ENCODE measurements at places on chromosomes 5 and 9.
A peak's percentile ranks its signal among the peaks of the same experiment; 100 is the strongest.

DNA sequence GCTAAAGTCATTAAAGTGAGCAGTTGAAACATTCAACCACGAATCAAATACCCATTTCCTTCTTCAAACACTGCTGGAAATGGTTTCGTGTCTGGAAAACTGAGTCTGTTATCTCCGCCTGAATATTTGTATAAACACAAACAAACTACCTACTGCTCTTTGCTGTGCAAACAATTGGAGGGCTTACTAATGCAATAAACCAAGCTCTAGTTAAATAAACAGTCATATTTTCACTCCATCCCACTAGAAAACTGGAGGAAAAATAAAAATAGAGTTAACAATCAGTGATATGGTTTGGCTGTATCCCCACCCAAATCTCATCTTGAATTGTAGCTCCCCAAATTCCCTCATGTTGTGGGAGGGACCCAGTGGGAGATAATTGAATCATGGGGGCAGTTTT lies 397.6 kb downstream of the RASEF start:
- DNase-seq: no peak

DNA sequence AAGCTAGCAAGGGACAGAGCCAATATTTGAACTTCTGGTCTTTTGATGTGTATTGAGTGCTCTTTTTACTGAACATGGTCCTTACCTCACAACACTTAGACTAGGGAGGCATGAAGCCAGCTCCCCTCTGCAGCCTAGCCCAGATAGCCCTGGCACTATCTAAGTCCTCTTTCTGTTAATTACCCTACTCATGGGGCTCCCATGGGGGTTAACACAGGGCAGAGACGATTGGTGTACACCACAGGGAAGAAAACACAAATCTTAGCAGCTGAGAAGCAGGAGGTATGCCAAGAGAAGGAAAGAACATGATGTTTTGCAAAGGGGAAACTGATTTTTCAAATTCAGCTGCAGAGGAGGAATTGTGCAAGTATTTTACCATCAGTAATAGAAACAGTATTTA lies 383.8 kb downstream of the TMEM232 start:
- DNase-seq: no peak

- DNase-seq: peak; percentile 19
These were observed 120.4 kb upstream of the CPEB4 start for GRCh38 chr5:173767574-173768266.

DNA sequence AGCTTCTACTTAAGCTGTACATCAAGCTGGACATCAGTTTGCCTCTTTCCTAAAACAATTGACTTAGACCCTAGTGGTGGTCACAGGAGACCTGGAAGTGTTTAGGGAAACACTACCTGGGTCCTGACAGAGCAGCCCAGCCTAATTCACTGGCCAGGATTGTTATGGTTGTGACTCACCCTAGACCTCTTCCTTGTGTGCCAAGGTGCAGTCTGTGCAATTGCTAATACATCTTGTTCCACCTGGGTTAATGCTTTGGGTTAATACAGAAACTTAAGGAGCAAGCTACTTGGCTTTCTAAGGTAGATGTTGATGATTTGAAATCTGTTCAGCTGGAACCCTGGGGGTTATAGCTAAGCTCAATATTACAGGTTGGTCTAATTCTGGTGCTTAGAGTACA lies 48.7 kb upstream of the SLC46A2 start:
- DNase-seq: no peak

- DNase-seq: no peak
These were observed 14.8 kb upstream of the PSMD5 start for GRCh38 chr9:120857481-120857880.

DNA sequence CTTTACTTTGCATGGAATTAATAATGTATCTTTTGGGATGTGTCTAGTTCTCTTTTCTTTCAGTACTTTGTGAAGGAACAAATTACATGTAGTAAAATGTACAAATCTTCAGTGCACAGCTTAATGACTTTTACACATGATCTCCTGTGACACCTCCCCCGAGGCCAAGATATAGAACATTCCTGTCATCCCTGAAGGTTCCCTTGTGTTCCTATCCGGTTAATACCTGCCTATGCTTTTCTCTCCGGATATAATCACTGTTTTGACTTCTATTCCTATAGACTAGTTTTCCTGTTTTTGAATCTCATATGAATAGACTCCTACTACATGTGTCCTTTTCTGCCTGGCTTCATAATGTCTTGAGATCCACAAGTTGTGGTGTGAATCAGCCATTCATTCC lies 21.5 kb downstream of the STC2 start:
- DNase-seq: no peak

GRCh38 chr5:55236800-55237199 lies 3.4 kb upstream of the CCNO start:
- no peak for DNase-seq

- no peak for DNase-seq
These were observed 401.5 kb upstream of the PIK3R1 start for GRCh38 chr5:67813877-67814539.

GRCh38 chr9:36218411-36218901 lies 27.7 kb downstream of the CLTA start:
- DNase-seq: no peak

- DNase-seq: no peak
These were observed 58.4 kb upstream of the IL17B start for GRCh38 chr5:149437391-149438040.

GRCh38 chr9:4837261-4838188 lies 44.8 kb downstream of the RCL1 start:
- no peak for DNase-seq

DNA sequence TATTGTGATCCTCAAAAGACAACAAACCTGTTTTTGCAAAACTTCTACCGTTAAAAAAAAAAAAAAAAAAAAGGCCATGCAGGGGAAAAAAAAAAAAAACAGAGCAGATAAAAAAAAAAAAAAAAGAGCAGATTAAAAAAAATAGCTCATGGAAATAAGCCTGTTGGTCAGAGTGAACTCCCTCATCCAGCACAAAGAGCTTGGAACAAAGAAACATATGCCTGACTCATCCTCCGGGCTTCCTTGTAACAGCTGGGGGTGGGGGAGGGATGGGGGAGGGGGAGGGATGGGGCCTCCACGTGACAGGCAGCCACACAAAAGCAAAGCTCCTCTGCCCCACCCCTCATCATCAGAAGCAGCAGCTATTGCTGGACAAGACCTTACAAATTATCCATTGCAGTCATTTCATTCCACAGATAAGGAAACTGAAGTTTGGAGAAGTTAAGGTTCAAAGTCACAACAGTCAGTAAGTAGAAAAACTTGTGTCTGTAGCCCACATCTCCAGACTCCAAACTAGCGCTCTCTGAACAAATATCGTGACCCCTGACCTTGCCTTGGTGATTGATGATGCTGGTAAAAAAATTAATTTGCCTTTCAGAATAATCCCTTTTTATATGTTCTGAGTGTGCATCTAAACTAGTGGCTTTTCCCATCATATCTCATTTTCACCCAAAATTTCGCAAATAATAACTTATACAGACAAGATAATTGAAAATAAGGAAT lies 38.9 kb downstream of the SLC35D2 start:
- peak; percentile 35 for DNase-seq

DNA sequence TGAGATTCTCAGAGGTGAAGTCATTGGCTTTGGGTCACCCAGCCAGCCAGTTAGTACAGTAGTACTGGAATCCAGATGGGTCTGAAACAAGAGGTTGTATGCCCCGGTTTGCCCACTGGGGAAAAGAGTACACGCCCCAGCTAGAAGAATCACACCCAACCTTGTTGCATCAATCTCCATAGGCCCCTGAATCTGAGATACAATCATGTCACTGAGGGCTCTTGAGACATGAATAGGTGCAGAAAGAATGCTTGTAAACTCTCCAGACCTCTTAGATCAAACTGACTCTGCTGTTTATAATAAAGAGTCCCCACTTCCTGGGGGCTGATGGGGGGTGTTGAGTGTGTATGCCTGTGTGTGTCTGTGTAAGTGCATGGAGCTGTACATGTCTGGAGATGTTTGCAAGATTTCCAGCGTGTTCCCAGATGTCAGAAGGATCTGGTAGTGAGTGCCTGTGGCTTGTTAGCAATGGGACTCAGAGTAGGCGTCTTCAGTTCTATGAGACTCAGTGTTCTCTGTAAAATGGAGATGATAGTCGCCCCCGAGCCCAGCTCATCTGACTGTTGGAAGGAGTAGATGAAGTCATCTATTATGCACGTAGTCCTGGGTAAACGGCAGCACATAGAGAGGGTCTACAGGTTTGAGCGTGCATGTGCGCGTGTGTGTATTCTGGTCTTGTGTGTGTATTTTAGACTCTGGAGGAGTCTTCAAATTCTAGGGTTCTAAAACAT lies 48.2 kb downstream of the COL27A1 start:
- DNase-seq: no peak

GRCh38 chr5:53545744-53546143 lies 14.7 kb upstream of the NDUFS4 start:
- DNase-seq: no peak
